ENCODE measurements at places on chromosomes 13 and 19.
A peak's percentile ranks its signal among the peaks of the same experiment; 100 is the strongest.

DNA sequence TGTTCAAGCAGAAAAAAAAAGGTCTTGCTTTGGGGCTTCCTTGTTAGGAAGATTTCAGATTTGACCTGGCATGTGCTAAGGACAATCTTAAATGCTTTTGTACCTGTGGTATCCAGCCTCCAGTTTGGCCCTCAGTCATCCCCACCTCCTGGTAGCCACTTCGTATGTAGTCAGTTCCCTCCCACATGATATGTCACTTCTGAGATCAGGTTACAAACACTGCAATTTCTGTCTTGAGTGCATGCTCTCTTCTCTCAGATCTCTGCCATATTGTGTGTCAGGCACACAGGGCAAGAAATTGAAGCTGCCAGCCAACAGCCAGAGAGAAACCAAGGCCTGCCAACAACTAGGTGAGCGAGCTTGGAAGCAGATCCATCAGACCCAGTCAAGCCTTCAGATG is 60.3 kb upstream of the STARD13 start:
- DNase-seq, result no peak

DNA sequence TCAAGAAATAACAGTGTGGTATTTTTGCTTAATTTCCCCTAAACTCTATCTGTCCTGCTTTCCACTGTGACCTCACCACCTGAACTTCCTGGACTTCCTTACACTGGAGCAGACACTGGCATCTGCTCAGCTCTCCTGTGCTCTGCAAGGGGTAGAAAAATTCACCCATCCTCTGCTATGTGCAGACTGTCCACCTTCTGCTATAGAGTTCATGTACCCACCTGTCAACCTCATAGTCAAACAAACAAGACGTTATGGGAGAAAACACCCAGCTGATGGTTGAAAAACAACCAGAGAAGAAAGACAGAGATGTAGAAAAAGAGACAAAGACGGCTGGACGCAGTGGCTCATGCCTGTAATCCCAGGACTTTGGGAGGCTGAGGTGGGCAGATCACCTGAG is 12.2 kb downstream of the LAIR1 start:
- DNase-seq, result no peak

- DNase-seq, result no peak
Observed at GRCh38 chr19:928471-929202, 2.8 kb downstream of the ARID3A start.

- DNase-seq, result no peak
Observed at GRCh38 chr13:75079226-75079625, 402.7 kb downstream of the TBC1D4 start.

- peak; percentile 98 for DNase-seq
Observed at GRCh38 chr19:2269244-2270156, 12.5 kb downstream of the PEAK3 start.

DNA sequence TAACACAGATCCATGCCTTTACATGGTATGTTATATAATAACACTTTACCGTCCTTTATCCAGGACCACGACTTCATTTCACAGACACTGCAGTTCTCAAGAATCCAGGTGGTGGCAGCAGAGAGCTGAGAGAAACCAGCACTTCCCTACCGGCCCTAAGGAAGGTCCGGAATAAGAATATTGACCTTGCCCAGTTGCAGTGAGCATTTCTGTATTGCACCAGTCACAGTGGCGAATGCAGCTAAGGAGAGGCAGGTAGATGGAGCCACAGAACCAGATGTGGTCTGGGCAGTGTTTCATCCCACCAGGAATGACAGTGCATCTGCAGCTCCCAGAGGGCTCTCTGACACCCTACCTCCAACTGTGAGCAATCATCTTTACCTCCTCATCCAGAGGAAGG is 44.6 kb downstream of the ZNF787 start:
- DNase-seq, result no peak

- no peak for DNase-seq
Observed at GRCh38 chr19:3958836-3959765, 11.8 kb downstream of the DAPK3 start.

DNA sequence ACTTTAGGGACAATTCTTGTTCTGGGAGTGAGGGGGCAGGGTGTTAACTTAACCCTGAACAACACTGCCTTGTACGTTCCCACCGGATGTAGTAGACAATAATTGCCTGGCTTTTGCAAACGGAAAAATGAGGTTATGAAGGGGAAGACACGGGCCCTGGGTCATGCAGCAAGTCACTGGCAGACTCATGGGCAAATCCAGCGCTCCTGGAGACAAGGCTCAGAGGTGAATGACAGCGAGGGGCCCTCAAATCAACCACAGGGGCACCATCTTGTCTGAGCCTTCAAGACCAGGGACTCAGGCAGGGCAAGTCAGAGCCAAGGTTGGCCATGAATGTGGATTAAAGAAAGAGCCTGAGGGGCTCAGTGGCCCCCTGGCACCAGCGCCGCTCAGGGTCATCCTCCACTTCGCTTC is 2.8 kb downstream of the RASA3 start:
- DNase-seq, result no peak

DNA sequence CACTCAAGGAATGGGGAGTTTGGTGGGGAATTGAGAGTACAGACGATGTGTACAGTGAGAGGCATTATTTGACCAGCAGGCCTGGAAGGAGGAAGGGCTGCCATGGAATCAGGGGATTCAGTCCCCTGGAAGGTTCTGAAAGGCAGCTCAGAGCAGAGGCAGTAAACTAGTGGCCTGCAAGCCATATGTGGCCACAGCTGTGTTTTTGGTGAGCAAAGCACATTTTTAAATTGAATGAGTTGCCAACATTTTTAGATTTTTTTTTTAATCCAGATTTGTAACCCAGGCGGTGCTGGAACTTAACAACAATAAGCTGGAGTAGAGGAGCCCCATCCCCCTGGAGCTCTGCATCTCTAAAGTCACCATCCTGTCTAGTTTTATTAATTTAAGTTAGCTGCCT is 95.3 kb upstream of the IPO5 start:
- DNase-seq, result no peak

GRCh38 chr19:11268783-11269267 is 6.5 kb upstream of the DOCK6 start:
- DNase-seq, result no peak

- no peak for DNase-seq
Observed at GRCh38 chr13:41052441-41052840, 8.9 kb upstream of the WBP4 start.

- no peak for DNase-seq
Observed at GRCh38 chr19:56087647-56088496, 33.2 kb downstream of the ZNF787 start.

DNA sequence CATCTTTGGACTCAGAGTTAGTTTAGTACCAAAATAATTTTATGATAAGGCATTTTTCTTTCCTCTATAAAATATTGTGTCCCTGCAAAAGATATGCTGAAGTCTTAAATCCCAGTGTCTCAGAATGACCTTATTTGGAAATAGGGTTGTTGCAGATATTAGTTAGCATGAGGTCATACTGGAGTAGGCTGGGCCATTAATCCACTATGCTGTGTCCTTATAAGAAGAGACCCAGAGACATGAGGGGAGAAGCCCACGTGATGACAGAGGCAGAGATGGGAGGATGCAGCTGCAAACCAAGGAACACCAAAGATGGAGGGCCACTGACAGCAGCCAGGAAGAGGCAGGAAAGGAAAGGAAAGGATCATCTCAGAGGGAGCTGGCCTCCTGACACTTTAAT is 6.4 kb downstream of the POGLUT2 start:
- no peak for DNase-seq

- DNase-seq, result no peak
Observed at GRCh38 chr13:88074794-88075510, 403.8 kb downstream of the SLITRK5 start.

GRCh38 chr19:18969931-18970659 is 29.1 kb upstream of the HOMER3 start:
- no peak for DNase-seq

DNA sequence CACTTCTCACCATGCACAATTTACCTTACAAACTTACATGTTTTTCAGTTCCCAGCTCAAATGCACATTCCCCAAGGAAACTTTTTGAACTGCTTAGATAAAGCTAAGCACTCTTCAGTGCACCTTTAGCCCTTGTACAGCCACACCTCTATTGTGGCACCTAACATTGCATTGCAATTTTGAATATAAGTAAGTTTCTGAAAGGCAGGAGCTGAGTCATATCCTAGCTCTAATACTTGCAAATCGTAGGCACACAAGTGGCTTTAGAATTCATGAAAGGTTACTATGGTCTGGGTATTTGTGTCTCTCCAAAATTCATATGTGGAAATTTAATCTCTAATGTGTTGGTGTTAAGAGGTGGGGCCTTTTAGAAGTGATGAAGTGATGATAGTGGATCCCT is 4.9 kb upstream of the ESD start:
- no peak for DNase-seq

DNA sequence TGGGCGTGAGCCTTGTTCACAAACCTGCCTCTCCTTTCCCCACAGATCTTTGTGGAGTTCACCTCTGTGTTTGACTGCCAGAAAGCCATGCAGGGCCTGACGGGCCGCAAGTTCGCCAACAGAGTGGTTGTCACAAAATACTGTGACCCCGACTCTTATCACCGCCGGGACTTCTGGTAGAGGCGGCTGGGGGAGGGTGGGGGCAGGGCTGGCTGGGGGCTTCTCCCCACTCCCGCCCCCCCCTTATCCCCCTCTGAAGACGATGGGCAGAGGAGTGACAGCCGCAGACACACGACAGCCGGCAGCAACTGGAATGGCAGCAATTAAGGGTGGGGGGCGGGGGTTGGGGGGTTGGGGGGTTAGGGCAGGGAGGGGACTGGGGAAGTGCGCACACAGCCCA is 1.1 kb upstream of the EPN1 start:
- no peak for DNase-seq

- peak; percentile 40 for DNase-seq
Observed at GRCh38 chr19:16143399-16144215, at the start of gene HSH2D. TSS of gene HSH2D (plus strand) at chr19:16143685. CDS start at chr19:16148751, 5,066 bp downstream.

- DNase-seq, result no peak
Observed at GRCh38 chr19:55261671-55262126, 2.9 kb upstream of the PPP6R1 start.

GRCh38 chr19:531753-532560 is at the start of gene CDC34:
TSS of gene CDC34 (plus strand) at chr19:531760. CDS start at chr19:531932, 172 bp downstream.
- no peak for DNase-seq

DNA sequence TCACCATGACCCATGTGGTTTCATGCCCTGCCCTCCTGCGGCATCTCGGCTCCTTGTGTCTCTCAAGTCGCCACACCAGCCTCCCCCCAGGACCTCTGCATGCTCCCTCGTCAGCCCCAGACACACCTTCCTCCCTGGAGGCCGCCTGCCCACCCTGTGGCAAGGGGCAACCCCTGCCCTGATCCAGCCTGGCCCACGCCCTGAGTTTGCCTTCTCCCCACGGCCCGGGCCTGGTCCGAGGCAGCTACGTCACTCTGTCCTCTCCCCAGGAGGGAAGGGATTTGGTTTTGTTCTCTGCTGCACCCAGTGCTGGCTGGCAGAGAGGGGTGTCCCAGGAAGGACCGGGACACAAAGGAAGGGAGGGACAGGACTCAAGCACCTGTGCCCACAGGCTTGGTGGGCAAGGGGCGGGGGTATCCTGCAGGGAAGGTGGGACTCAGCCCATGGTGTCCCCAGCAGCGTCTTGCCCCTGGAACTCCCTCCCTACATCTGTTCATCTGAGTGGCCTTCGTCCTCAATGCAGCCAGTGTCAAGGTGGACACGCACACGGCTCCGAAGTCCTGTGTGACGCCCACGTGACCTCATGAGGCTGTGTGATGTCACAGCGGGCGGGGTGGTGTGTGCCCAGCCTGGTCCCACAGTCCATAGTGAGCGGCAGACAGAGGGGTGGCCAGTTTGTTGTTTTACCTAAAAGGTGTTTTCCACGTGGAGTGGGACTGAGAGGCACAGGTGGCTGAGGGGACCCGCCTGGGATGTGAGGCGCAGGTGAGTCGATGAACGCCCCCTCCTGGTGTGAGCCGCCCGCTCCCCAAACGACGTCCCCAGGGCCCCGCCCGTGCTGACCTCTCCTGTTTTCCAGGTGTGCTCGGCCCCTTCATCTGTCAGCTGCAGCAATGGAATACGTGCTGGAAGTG is at the start of gene TEX29:
TSS of gene TEX29 (plus strand) at position 645 of the 914 bp plus-strand sequence. CDS start at position 894, 249 bp downstream.
- DNase-seq, result no peak

DNA sequence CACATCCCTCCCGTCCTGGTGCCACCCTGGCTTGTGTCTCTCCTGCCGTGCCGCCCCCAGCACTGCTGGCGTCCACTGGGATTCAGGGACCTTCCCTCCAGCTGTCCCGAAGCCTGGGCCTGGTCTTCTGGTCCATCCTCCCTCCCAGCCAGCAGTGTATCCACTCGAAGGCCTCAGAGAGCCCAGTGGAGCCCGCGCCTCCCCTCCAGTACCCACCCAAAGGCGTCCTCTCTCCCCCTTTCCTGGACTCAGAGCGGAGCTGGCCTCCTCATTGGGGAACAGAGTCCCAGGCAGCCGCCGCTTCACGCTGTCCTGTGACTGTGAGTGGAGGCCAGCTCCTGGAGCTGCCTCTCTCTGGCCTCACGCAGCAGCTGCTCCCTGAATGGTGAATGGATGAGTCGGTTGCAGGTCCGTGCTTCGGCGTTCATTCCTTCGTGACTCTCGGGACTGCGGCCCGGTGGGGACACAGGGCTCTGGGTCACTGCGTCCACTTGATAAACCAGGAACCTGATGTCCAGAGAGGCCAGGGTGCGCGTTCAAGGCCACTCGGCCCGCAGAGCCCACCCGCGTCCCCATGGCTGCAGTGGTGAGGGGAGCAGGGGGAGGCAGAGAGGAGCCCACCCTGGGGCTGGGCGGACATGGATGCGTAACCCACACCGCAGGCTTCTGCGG is 12.1 kb downstream of the ONECUT3 start:
- DNase-seq, result no peak

DNA sequence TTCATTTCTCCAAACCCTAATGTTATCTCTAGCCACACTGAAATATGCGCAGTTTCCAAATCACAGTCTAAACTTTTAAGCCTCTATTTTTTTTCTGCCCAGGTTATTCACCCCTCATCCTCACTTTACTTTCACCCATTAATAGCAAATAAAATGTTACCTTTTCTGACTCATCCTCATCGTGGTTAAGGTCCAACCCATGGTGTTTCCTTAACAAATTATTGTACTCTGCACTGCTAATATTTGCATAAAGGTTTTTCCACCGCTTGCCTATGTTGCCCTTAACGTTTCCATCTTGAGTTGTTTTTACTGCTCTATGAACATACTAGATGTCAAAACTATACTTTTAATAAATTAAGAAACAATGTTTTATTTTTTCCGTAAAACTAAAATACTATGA is 780.9 kb upstream of the KLHL1 start:
- no peak for DNase-seq

GRCh38 chr13:54949735-54950134 is 1921.1 kb downstream of the OLFM4 start:
- DNase-seq, result no peak

GRCh38 chr13:55992145-55992544 is 1148.6 kb upstream of the PRR20A start:
- no peak for DNase-seq

- no peak for DNase-seq
Observed at GRCh38 chr13:110237875-110238817, 68.8 kb downstream of the COL4A1 start.

- no peak for DNase-seq
Observed at GRCh38 chr13:20035130-20035529, 76.6 kb downstream of the ZMYM2 start.

GRCh38 chr13:91135968-91136367 is 211.5 kb upstream of the MIR17HG start:
- no peak for DNase-seq

- no peak for DNase-seq
Observed at GRCh38 chr13:107209824-107210722, 642.1 kb upstream of the ARGLU1 start.

- no peak for DNase-seq
Observed at GRCh38 chr13:112177450-112178288, 110.7 kb downstream of the SOX1 start.

GRCh38 chr13:110798081-110798994 is 84.8 kb downstream of the ING1 start:
- no peak for DNase-seq

- no peak for DNase-seq
Observed at GRCh38 chr19:35115177-35115951, at the start of gene FXYD3. TSS of gene FXYD3 (plus strand) at chr19:35115823. CDS start at chr19:35119377, 3,554 bp downstream.
